ENCODE measurements at places on chromosomes 5 and 9. TPM values are rescaled to one million over a fixed set of nuclear protein-coding genes. Genes with fewer than 3 reads are reported as not detected.
A peak's percentile ranks its signal among the peaks of the same experiment; 100 is the strongest.

DNA sequence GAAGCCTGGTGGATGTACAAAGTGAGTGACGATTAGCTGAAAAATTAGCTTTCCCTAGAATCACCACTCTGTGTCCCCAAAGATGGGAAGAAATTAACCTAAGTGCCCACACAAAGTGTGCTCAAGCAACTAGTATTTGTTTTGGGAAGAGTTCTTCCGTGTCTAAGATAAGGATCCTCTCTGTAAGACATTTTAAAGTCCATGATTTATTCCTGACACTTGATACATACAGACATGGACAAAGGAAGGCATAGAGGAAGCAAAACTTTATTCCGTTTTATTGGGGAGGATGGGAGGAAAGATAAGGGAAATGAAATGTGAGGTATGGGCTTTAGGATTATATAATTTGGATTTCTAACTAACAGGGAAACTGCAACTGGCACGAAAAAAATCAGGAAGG lies 1772.6 kb downstream of the EFNA5 start:
- no peak for DNase-seq

DNA sequence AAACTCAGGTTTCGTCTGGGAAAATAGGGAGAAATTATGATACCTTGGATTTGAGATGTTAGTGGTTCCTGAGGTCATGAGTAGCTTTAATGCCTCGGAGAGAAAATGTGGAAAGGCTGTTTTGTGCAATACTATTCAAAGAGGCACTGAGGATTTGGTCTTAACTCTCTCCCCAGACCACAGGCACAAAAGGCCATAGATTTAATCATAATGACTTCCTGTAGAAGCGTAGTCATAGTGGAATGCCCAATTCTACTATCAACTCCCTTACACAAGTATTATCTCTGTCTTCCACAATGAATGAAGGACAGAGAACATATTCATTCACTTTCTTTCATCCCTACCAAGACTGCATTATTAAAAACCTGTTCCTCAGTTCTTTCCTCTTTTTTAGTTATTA lies 153.0 kb upstream of the FTMT start:
- DNase-seq, result no peak

DNA sequence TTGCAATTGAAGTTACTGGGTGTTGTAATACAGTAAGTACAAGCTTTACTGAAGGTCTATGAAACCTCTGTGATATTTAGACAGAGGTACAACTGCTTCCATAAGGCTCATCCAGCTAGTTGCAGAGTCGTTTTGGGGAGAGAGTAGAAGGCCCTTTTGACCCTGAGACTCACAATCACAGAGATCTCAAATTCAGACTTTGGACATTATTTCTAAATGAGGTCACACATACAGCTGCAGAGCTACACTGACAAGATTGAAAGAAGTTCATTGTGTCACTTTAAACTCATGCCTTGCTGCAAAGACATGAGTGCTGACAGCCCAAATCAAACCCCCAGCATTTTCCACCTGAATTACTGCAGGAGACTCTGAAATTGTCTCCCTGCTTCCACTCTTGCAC lies 205.9 kb upstream of the TMEM161B start:
- DNase-seq, result no peak

Gene FAM153A
- not detected for total RNA-seq

Gene MARVELD2
- 3.1 TPM for total RNA-seq

DNA sequence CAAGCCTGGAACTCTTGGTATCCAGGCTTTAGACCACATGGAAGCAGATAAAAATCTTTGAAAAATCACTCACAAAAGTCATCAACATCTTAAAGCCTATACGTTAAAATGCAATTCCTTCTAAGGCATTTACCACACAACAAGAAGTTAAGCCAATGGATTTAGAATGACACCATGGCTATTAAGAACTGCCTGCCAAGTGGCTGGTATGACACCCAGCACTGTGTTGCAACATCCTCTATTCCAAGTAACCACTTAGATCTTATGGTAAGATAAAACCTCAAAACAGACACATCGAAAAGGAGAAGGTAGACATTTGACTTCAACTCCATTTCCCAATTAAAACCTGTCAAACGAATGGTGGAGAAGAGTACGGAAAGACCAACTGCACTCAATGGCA lies 344.2 kb upstream of the SLC30A5 start:
- DNase-seq, result no peak

GRCh38 chr5:133106761-133107572 lies 55.2 kb downstream of the HSPA4 start:
- no peak for DNase-seq

DNA sequence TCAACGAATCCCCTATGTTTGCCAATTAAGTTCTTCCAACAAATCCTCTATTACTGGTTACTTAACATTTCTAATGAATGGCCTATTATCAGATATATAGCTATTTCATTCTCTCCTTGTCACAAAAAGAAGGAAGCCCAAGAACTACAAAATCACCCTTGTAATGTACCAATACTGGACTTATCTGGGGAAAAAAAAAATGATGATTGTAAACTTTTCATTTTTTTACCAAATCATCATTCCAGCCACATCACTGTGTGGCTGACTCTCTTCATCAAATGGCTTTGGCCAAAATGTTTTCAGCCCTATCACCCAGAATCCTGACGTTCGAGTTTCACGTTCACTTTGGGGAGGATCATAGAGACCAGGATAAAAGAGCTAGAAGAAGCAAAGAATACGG lies 216.7 kb downstream of the ACTL7B start:
- DNase-seq, result no peak

DNA sequence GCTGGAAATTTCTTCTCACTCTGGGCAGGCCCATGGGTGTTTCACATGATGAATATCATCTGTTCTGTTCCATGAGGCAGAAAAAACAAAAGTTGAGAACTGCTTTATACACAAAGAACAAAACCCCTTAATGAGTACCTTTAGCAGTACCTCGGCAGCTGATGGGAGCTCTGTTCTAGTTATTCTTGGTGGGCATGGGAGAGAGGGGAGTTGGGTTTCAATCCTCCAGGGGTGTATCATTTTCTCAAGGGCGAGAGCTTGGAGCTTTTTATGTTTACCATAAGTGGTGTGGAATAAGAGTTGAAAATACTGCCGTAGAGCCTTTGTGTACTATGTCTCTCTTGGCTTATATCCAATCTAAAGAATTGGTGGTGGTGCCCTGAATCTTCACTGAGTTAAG lies 103.3 kb upstream of the ZNF608 start:
- no peak for DNase-seq

Gene CFAP90
- total RNA-seq, result not detected

- no peak for DNase-seq
Observed at GRCh38 chr9:748861-749497, 92.5 kb upstream of the DMRT1 start.

- no peak for DNase-seq
Observed at GRCh38 chr5:108615216-108615615, 132.5 kb upstream of the FER start.

Gene KLF4
- 4.6 TPM for total RNA-seq

Gene TNFSF8
- total RNA-seq, result not detected

Gene TAF1L
- total RNA-seq, result under 0.01 TPM

GRCh38 chr9:71816916-71817451 lies 48.7 kb upstream of the CEMIP2 start:
- peak; percentile 61 for DNase-seq

Gene PCDHGB4
- 14.5 TPM for total RNA-seq

Gene SHOC1
- total RNA-seq, result not detected

DNA sequence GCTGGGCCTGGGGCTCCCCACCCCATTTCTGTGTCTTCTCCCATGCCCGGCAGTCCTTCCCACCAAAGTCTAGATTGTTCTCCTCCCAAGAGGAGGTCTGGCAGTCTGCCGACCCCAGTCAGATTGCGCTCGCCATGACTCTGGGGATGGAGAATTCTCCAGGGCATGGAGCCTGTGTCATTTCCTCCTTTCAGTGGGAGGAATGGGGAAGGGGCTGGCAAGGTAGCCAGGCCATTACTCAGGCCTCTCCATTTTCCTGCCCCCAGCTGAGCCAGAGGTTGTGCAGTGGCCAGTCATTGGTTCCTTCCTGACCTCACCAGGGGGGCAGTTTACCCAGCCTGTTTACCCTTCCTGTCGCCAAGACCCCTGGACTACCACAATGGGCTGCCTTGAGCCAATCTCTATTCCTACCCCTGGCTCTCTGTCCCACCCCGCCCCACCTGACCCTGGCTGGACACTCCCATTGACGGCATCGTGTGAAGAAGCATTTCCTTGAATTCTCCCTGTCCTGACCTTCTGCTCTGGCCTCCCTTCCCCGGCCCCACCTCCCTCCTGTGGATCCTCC lies 628 bp downstream of the SYNPO start:
- DNase-seq, result peak; percentile 97

Gene AGXT2
- not detected for total RNA-seq

Gene KIF12
- total RNA-seq, result 0.14 TPM

- no peak for DNase-seq
Observed at GRCh38 chr5:107500347-107500746, 170.4 kb downstream of the EFNA5 start.

DNA sequence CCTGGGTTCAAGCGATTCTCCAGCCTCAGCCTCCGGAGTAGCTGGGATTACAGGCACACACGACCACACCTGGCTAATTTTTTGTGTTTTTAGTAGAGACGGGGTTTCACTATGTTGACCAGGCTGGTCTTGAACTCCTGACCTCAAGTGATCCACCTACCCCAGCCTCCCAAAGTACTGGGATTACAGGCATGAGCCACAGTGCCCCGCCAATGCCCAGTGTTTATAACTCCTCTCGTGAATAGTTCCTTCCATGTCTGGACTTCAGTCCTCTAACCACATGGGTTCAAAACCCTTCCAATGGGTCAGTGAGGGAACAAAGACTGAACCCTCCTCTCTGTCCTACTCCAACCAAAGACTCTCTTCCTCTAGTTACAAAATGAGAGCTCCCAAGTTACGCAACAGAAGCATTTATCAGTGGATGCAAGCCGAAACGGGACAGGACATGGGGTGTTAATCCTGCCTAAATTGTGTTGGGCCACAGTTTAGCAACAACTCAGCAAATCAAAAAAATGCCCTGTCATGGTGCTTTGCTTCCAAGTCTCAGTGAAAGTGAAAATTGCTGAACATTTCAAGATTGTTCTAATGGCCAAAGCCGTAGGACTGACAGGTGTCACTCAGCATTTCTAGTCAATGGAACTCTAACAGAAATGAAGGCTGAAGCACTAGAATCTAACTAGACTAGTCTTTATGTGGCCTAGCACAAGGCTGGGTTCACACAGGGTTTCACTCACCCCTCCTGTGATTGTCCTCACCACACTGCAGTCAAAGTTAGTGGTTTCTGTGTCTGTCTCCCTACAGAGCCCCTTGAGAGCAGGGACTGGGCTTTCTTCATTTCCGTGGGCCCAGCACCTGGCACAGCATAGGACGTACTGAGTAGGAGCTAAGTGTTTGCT lies 3.2 kb upstream of the TMEM245 start:
- no peak for DNase-seq

- no peak for DNase-seq
Observed at GRCh38 chr9:107361816-107362215, 78.7 kb downstream of the RAD23B start.

GRCh38 chr5:150234576-150235499 lies 45.0 kb downstream of the SLC6A7 start:
- DNase-seq, result no peak

GRCh38 chr9:36721846-36722588 lies 149.3 kb downstream of the MELK start:
- DNase-seq, result peak; percentile 54

DNA sequence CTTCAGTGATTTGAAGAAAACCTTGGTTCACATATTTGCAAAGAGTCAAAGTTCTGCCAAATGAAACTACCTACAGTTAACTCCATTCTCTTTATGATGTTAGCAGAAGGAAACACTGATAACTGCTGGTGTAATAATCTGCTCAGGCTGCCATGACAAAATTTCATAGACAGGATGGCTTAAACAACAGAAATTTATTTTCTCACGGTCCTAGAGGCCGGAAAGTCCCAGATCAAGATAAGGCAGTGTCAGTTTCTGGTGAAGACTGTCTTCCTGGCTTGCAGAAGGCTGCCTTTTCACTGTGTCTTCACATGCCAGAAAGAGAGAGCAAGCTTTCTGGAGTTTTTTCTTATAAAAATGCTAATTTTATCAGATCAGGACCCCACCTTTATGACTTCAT lies 102.4 kb upstream of the PARP8 start:
- no peak for DNase-seq

DNA sequence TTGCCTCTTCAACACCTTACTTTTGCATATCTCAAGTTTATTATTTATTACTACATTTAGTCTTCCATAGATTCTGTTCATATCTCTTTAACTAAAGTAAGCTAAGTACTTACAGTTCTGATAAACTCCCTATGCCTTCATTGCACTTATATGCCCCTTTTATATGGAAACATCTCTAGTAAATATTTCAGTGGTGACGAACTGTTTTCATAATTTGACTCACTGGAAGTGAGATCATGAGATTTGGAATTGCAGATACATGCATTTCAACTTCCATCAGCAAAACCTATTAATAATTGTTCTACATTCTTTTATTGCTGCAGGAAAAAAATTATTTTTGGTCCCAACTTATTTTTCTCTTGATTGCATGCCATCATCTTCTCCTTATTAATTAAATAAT lies 263.5 kb downstream of the CD180 start:
- DNase-seq, result peak; percentile 66

DNA sequence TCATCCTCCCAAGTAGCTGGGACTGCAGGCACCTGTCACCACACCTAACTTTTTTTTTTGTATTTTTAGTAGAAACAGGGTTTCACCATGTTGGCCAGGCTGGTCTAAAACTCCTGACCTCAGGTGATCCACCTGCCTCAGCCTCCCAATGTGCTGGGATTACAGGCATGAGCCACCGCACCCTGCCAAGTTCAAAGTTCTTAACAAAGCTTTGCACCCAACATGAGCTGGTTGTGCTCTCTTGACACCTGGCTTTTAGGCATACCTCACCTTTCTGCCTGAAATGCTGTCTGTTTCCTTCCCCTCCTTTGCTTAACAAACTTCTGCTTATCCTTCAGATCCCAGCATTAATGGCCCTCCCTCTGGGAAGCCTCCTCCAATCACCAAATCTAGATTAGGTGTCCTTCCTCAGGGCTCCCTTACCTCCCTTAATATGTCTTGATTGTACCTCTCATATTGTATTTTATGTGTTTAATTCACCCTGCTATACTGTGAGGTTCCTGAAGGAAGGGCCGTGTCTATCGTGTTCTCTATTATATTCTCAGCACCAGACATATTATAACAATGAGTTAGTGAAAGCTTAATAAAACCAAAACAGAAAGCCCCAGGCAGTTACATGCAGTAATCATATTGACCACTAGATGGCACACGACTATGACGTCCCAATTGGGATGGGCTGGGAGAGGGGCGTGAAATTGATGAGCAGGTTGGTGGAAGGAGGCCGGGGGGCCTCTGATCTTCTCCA lies 62.9 kb upstream of the PPARGC1B start:
- peak; percentile 65 for DNase-seq

Gene MINAR2
- total RNA-seq, result not detected

GRCh38 chr9:132894862-132895835 lies 16.5 kb downstream of the SPACA9 start:
- no peak for DNase-seq

- DNase-seq, result no peak
Observed at GRCh38 chr5:65111961-65112658, 343.4 kb downstream of the CWC27 start.

GRCh38 chr9:108813951-108814601 lies 41.7 kb downstream of the ACTL7B start:
- peak; percentile 63 for DNase-seq

- DNase-seq, result peak; percentile 35
Observed at GRCh38 chr5:177471610-177472356, 1.7 kb downstream of the DBN1 start.

GRCh38 chr9:134358026-134358661 lies 31.9 kb downstream of the RXRA start:
- DNase-seq, result no peak

Gene FABP6
- total RNA-seq, result not detected

GRCh38 chr5:83947763-83948162 lies 227.1 kb upstream of the HAPLN1 start:
- DNase-seq, result no peak

Data from dermis blood vessel endothelial cell (primary cell).